Inflammatory macrophage treated with lipopolysaccharide for 1 hour (primary cell): ENCODE measurements at places on chromosomes 7 and 10.

DNA sequence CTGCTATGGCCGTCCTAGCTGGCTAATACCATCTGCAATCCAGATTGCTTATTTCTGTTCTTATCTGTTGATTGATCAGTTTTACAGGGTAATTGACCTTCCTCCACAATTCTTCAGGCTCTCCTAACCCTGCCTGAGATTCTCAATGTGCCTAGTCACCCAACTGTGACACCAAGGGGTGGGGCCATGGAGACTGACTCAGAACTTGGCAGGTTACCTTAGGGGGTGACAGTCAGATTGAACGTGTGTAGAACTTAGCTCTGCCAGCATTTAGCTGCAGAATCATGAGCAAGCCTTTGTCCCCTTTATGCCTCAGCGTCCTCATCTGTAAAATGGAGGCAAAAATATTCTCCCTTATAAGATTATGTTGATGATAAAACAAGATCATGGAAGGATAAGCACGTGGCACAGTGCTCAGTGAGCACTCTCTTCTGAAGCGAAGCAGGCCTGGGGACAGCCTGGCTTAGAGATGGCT, 19.1 kb upstream of the LEP start:
- DNase-seq: peak; percentile 25

GRCh38 chr7:69374044-69374425, 224.2 kb upstream of the AUTS2 start:
- no peak for DNase-seq

DNA sequence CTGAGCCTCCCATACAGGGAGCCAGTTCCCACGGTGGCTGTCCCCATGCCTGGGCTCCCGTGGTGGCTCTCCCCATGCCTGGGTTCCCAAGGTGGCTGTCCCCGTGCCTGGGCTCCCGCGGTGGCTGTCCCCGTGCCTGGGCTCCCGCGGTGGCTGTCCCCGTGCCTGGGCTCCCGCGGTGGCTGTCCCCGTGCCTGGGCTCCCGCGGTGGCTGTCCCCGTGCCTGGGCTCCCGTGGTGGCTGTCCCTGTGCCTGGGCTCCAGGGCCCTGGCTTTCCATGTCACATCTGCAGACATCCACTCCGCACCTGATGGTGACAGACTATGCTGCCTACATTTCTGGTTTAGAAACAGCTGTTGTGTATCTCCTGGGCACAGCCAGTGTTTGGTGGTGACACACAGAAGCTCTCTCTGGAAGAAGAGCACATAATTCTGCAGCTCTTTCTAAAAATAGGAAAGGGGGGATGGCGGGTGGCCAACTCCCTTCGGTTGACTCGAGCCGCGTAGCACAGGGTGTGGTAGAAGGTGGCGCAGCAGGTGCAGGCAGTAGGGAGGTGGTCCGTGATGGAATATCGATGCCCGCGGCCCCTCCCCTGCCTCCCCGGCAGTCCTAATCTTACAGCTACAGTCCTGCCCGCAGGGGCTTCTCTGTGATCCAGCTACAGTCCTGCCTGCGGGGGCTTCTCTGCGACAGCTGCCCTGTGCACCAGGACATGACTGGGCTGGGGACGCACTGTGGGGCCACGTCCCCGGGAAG, 251.2 kb downstream of the DNAJB6 start:
- no peak for DNase-seq

GRCh38 chr7:118747473-118747872, 523.0 kb downstream of the ANKRD7 start:
- no peak for DNase-seq

DNA sequence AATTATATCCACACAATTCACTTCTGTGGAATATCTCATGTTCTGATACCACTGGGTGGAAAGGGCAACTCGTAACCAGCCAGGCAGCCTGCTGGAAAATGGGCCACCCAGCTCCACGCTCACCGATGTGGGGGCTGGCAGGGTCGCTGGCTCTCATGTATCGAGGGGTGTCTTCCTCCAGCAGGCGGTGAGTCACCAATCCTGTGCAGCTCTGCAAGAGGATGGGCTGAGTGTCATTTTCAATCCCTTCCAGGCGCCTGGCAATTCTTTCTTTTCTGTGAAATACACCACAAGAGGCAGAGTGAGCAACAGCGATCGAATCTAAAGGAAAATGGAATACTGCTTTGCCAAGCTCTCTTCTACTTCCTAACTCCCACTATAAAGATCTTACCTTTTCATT, 80.1 kb downstream of the SVIL start:
- DNase-seq: peak; percentile 50

DNA sequence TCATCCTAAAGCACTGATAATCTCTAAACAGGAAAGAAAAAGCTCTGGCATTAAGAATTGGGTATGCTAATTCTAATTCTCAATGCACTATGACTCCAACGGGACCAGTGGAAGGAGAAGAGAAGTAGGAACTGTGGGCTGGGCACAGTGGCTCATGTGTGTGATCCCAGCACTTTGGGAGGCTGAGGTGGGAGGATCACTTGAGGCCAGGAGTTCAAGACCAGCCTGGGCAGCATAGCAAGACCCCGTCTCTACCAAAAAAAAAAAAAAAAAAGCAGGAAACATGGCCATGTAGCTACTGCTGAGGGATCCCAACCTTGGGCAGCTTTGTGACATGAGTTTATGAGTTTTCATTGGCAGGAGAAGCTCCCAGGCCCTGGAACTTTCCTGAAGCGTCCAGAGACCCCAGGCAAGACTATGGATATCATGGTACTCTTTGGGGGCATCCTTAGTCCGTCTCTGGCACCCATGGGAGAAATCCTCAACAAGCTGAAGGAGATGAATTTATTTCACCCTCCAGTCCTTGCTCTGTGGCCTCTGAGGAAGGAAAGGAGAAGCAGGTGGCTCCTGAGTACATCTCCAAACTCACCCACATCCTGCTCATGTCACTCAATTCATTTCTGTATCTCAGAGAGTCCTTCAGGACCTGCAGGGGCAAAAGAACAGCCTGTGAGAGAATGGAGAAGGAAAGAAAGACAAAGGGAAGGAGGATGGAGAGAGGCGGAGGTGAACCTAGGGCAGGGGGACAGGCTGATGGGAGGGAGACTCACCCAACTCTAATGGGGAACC, 99.5 kb downstream of the SPDYE5 start:
- DNase-seq: no peak

GRCh38 chr7:122762071-122762470, 59.3 kb upstream of the RNF148 start:
- DNase-seq: no peak
